ENCODE measurements at places on chromosomes 2 and 18. TPM values are rescaled to one million over a fixed set of nuclear protein-coding genes. Genes with fewer than 3 reads are reported as not detected.
A peak's percentile ranks its signal among the peaks of the same experiment; 100 is the strongest.

GRCh38 chr2:13638181-13638580 lies 921.4 kb downstream of the TRIB2 start:
- no peak for DNase-seq

DNA sequence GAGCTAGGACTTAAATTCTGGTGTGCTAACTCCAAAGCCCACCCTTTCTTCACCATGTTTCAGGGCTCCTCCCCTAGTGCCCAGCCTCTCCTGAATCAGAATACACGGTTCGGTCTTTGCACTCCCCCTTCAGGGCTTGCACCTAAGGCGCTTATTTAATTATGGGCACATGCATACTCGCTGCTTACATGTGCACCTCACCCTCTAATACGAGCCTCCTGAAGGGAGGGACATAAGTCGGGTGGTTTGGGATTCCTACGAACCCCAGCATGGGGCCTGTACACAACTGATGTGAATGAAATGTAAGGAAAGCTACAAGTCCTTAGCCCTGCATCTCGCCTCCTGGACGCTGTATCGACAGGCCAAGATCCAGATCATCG lies 435 bp downstream of the IFT172 start:
- no peak for DNase-seq

DNA sequence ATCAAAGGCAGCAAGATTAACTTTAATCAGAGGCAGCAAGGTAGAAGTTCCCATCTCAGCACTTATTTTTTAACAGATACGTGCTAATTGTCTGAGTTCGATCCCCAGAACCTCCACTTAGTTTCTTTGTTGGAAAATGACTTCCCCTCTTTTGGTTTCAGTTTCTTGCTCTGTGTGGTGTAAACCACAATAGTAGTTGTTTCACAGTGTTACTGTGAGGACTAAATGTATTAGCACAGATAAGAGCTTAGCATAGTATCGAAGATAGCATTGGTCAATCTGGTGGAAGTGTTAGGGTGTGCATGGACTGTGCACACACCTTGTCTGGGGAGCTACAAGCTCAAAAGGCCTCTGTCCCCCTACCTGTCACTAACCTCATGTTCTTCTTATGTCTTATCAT lies 988.3 kb upstream of the GYPC start:
- no peak for DNase-seq

DNA sequence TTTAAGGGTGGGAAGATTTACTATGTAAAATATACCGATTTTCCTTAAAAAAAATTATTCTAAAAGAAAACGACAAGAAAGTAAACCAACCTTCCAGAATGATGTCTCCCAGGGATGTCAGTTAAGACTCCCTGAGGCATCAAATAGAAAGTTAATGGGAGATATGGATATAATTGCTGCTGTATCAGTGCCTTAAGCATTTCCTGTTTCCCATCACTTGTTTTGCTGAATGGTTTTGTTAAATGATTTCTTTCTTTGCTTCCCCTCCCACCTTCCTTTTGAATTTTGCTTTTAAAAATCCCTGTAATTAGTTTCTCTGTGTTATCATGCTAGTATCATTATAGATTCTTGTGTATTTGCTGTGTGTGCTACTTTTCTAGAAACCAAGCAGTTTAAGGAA lies 154.3 kb upstream of the CWC22 start:
- DNase-seq, result no peak

DNA sequence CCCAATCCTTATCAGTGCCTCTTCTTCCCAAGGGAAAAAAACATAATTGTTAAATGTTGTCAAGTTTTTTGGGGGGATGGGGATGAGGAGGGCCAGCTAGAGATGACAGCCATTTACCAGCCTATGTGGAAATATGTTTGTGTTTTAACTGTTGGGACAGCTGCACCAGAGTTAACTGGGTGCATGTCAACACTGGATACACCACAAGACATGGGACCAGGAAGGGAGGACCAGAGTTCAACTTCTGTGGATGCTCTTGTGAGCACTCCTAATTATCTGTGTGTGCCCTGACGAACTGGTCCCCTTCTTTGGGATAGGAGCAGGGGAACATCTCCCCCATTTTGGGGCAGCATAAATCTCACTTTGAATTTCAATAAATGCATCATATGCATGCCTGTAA lies 66.1 kb upstream of the FZD5 start:
- no peak for DNase-seq

DNA sequence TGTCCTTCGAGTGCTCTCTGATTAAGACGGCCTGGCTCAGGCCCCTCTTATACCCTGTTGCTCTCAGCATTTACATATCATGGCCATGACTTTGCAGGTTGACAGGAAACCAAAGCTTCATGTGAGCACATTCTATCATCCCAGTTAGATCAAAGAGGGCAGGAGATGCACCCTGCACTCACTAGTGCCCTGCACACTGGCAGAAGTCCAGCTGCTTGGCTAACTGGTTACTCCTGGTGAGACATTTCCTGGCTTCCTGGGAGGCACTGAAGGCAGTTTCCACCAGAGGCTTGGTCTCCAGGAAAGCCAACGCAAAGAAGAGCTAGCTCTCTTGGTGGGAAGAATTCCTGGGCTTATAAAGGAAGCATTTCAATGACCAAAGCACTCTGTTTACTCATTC lies 66.3 kb downstream of the LIPG start:
- no peak for DNase-seq

DNA sequence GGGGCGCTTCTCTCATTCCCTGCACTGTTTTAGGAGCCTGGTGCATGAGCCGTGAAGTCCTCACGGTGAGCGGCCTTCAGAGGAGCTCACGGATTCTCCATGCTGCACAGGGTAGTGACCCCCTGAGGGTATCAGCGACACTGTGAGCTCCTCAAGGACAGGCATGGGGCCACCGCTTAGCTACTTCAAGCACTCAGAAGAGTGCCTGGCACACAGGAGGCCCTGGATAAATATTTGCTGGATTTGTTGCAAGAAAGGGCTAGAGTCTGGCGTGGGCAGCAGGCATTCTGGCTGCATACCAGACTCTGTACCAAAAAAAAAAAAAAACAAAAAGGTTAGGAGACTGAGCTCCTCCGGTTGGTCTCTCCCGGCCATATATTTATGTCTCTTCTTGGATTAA lies 5.7 kb upstream of the MBP start:
- no peak for DNase-seq

DNA sequence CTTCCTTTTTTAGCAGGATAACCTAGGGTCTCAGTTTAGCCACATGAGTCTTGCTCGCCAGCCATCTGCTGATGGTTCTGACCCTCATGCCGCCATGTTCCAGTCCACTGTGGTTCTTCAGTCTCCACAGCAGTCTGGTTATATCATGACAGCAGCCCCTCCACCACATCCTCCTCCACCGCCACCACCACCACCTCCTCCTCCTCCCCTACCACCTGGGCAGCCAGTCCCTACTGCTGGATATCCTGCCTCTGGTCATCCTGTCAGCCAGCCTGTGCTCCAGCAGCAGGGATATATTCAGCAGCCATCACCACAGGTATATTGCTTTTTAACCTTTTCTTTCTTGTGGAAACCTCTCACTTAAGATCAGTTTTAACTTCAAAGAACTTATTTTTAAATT lies 89.9 kb upstream of the UBXN4 start:
- DNase-seq, result no peak

GRCh38 chr2:240810199-240810598 lies 9.8 kb downstream of the KIF1A start:
- no peak for DNase-seq

DNA sequence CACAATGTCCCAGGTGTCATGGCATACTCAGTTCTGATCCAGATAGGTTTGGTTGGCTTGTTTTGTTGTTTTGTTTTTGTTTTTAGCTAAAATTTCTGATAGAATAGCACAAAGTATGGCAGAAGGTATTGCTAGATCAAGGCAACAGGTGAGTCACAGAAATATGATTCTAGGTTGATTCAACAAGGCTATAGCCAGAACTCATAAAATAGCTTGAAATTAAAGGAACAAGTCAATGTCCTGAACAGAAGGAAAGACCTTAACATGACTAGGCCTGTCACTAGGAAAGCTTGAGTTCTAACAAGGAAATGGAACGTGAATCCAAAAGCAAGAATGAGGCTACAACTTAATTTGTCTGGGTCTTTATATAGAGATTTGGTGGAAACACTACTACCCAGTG lies 157.1 kb downstream of the GALNT3 start:
- DNase-seq, result no peak

DNA sequence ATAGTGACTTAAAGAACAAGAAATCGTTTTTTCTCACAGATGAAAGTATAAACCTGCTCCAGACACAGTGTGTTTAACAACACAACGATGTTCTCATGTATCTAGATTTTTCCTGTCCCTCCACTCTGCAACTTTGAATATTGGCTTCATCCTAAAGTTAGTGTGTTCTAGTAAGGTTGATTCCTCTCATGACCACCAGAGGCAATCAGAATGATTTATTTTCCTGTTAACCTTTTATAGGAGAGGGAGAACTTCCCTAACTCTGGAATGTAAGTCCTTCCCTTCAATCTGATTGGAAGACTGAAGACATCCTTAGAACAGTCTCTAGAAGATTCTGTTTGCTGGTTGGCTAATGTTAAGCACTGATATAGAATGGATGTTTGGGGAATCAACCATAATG lies 41.0 kb upstream of the TAF4B start:
- no peak for DNase-seq

The ITPRIPL1 gene
- total RNA-seq, result 3.5 TPM

DNA sequence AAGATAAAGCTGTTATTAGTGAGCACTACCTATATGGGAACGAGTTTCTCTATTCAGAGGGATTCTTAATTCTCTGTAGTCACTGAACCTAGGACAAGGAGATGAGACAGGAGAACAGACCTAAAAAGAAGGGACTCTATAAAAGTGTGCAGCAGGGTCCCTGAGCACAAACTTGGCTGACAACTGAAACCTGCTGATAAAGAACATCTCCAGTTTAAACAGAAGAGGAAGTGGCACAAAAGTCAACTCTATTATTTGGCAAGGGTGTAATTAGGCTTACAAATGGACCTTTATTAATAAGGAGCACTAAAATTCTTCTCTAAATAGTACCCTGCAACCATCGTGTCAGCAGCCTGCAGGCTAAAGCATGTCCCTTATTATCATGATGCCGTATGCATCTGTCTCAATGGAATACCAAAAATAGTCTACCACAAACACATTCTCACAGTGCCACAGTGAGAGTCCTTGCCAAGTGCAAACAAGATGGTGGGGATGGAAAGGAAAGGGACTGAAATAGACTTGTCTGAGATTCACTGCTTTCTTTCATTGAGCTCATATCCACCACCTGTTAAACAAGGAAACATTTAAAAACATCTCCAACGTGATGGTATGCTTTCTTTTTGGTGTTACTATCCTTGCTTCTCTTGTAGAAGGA lies 260.2 kb downstream of the INSIG2 start:
- no peak for DNase-seq

DNA sequence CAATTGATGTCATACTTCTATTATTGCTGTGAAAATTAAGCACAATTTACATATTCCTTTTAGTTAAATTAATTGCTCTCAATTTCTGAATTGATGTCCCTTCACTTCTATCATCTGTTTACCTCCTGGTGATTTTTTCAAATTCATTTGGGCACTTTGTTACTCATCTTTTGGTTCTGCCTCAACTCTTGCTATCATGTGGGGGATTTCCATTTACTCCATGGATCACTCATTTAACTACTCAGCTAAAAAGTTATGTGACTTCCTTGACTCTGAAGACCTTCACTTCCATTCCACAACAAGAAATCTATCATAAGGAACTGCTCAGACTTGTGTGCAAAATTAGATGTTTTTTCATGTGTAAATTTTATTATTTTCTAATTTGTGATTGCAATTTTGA lies 126.2 kb downstream of the EHBP1 start:
- no peak for DNase-seq

- no peak for DNase-seq
Observed at GRCh38 chr2:12787891-12788801, 71.4 kb downstream of the TRIB2 start.

- peak; percentile 15 for DNase-seq
Observed at GRCh38 chr18:10017043-10017442, 103.2 kb downstream of the VAPA start.

DNA sequence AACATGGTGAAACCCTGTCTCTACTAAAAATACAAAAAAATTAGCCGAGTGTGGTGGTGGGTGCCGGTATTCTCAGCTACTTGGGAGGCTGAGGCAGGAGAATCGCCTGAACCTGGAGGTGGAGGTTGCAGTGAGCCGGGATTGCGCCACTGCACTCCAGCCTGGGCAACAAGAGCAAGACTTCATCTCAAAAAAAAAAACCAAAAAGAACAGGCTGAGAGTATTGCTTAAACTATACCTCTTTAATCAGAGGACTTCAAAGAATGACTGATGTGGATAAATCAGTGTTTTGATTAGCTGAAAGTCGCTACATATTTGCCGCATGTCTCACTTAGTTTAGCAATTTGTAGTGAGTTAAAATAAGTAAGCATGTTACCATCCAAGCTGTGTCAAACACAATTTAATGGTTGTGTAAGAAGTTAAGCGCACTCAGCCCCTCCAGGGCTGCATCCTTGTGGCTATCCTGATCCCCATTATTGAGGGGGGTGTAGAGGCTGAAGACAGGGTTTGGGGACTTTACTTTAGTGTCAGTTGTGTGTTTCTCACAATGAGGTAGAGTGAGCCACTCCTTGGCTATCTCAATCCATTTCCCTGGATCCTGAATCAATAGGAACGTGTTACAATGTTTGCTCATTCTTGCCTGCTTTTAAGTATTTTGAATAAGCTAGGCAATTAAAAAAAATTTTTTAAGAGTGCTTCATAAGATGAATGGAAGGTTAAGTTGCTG lies 11.0 kb upstream of the FARP2 start:
- no peak for DNase-seq

DNA sequence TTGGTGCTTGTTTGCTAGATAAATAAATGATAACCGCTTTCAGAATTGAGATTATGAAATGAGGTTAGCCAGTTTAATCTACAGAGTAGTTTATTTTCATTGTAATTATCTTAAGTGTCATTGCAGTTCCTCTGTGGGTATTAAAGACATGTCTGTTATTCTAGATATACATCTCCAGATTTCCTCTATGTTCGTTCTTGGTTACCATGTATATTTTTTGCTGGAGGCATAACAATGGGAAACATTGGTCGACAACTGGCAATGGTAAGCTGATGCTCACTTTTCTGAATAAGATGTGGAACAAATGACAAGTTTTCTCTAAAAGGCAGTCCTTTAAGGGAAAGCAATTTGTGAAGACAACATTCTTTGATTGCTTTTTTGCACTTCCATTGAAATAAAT lies 18.7 kb downstream of the INSIG2 start:
- DNase-seq, result no peak

DNA sequence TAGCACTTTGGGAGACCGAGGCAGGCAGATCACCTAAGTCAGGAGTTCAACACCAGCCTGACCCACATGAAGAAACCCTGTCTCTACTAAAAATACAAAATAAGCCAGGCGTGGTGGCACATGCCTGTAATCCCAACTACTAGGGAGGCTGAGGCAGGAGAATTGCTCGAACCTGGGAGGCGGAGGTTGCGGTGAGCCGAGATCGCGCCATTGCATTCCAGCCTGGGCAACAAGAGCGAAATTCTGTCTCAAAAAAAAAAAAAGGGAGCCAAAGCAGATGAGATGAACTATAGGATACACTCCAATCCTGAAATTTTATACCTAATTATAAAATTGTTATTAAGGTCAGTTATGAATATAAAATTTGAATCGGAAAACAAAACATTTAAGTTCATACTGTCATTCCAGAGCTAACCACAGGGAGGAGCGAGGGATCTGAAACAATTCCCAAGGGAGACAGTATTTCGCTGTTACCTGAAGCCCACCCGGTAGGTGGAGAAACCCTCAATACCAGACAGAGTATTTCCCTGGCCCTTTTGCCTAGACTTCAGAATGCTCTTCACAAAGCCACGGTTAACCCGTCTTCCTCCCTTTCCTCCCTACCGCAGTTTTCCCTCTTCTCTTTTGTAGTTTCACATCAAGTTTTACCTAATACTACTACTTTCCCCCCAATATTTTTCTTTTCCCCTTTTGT lies 1.4 kb downstream of the PPM1G start:
- DNase-seq, result no peak

The TMEM17 gene
- total RNA-seq, result 4.2 TPM
